ENCODE measurements at places on chromosomes 2 and 18.

- DNase-seq, result no peak
These were observed 6.8 kb downstream of the HS6ST1 start for GRCh38 chr2:128311755-128312341.

GRCh38 chr2:141923657-141924056 is 207.2 kb downstream of the LRP1B start:
- no peak for DNase-seq

GRCh38 chr2:212538305-212539071 is at the start of gene ERBB4:
Gene ERBB4 (minus strand): TSS chr2:212538802. CDS start chr2:212538530, 272 bp downstream.
- DNase-seq, result no peak

DNA sequence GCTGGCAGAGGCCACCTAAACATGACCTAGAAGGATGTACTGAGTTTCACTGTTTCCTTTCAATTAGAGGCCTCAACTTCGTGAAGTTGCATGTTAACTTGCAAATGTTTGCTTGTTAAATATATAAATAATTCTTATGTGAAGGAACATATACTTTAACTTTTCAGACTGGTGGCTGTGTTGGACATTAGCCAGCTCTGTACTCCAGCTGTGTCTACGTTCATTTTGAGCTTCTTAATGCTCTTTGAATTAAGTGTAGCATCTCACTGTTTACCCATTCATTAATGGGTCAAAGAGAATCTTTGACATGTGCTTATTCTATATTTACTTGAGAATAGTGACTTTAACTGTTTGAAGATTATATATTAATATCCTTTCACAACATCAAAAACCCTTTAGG is 823.2 kb upstream of the ID2 start:
- no peak for DNase-seq

DNA sequence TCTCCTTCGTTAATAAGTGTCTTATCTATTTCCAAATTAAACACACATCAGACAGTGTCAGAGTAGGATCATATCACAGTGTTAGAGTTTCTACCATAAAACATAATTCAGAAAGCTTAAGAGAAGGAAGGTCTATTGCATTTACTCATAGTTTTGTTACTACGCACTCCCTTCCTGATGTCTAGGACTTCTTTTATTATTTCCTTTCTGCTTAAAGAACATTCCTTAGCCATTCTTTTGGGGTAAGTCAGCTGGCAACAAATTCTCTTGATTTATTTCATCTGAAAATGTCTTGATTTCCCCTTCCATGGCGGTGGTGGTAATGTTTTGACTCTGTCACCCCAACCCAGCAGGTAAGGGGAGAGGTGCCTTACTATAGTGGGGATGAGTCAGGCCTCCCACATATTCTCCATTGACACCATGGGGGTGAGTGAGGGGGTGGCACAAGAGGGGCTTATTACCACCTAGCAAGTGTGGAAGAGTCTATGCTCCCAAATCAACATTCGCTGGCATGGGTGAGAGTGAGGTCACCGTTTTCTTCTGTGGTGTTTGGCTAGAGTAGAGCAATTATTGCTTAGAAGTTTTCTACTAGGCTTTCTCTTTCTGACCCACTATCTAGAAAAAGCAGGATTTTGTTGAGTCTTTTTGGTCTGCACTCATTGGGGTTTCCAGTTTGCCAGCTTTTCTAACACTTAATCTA is 29.9 kb downstream of the ABCB11 start:
- no peak for DNase-seq

- DNase-seq, result no peak
These were observed 17.8 kb downstream of the DTYMK start for GRCh38 chr2:241668839-241669238.

DNA sequence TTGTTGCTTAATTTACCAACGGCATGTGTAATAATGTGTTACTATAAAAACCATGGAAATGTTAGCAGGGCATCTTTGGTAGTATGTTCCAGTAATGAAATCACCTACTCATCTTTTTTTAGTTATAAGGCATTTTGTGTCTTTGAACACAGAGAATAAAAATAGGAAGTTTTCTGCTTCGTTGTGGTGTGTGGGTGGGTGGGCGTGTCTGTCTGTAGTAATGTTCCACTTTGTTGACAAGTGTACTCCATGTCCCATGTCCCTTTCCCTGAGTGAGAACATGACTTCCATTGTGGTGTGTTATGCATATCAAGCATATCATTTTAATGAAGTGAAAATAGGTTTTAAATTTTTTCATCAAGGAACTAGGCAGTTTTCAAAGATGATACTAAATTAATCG is 149.3 kb downstream of the VWC2L start:
- peak; percentile 22 for DNase-seq

DNA sequence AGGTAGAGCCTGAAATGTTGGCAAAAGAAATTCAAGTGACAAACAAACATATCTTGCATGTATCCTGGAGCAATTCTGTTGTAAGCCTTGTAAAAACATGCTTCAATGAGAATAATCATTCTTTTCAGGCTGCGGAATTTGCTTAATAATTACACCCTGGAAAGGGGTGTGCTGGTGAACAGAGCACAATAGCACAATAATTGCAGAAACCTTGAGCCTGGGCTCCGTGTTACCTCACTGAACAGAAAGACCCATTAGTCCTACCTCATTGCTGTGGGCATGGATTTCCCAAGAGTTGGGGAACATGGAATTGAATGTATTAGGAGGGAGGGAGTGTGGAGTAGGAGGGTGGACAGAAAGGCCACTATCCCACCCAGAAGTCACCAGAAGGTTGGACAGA is 168.0 kb upstream of the ALKAL2 start:
- no peak for DNase-seq

- no peak for DNase-seq
These were observed 305.9 kb upstream of the MEX3C start for GRCh38 chr18:51503351-51503750.

GRCh38 chr18:75047240-75047961 is 161.5 kb downstream of the PTGR3 start:
- no peak for DNase-seq

DNA sequence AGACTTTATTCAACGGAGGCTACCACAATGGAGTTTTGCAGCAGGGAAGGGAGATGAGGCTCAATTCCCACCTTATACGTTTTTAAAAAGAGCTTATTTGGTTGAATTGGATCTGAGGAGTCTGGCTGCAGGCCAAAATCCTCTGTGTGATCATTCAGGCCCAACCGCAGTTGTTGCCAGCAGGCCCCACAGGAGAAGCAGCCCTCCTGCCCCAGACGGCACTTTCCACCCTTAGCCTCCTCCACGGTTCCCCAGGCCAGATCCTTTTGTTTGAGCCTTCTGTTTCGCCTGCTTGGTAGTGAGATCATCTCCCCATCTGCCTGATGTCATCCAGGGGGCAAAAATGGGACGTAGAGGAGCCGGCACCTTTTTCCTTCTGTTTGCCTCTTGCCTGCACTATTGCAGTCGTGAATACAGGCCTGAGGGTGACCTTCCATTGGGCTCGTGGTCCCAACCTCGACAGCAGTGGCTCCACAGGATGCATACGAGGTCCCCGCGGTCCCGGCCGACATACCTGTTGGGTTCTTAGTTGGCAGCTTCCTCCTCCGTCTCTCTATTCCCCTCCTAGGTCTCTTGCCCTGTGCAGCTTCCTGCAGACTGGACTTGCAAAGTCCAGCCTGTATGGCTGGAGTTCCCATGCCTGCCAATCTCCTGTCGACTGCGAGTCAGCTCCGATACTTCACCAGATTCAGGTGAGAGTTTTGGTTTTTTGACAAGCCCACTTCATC is 9.3 kb upstream of the GPR35 start:
- no peak for DNase-seq

GRCh38 chr2:122681626-122682025 is 926.2 kb downstream of the TSN start:
- DNase-seq, result no peak

DNA sequence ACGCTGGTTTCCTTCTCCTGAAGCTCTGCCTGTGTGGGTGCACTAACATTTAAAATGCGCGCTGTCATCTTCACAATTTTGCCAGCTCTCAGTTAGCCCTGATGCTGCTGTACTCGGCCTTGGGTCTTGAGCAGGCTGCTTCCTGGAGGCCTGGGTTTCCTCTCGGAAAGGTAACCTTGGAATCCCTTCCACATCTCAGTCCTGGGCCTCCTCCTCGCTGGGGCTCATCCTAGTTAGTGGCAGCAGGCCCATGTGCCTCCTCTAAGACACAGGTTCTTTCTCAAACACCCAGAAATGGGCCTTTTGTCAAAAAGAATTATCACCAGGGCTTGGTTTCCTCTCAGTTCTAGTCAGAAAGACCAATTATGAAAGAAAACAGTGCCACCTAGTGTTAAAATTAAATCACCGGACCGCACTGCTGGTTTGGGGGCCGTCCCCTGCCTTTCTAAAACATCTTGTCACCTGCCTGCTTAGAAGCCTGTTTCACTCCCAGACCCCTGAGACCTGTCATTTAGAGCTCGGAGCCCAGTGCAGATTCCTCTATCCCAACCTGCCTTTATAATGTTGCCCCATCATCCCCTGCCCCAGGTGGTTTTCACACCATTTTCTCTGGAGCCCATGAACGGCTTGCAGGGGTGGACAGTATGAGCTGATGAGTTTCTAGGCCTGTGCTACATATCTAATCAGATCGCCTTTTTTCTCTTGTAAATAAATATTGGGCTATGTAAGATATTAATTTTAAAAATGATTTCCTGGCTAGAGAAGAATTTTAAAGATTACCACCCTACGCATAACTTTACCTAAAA is 42.4 kb downstream of the HK2 start:
- DNase-seq, result peak; percentile 90

DNA sequence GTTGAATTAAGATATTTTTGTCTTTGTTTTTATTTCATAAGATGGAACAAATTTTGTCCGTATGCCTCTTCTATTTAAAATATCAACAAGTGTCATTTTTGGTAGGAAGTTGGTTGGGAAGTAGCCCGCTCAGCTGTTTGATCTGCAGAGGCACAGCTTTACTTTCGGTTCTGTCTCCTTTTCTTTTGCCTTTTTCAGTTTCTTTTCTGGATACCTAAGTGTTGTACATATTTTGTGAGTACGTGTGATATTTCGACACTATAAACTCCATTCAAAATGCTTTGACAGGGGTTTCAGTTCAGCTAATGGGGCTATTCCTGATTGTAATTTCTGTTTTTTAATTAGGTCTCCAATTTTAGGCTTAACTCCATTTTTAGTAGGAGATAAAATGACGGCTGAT is 1785.0 kb upstream of the LRRTM1 start:
- no peak for DNase-seq

- no peak for DNase-seq
These were observed 10.6 kb downstream of the COL5A2 start for GRCh38 chr2:189168856-189169499.

- no peak for DNase-seq
These were observed 54.5 kb downstream of the SLC39A10 start for GRCh38 chr2:195711478-195711877.

- no peak for DNase-seq
These were observed 440.6 kb upstream of the SLC14A2 start for GRCh38 chr18:45174629-45175136.

DNA sequence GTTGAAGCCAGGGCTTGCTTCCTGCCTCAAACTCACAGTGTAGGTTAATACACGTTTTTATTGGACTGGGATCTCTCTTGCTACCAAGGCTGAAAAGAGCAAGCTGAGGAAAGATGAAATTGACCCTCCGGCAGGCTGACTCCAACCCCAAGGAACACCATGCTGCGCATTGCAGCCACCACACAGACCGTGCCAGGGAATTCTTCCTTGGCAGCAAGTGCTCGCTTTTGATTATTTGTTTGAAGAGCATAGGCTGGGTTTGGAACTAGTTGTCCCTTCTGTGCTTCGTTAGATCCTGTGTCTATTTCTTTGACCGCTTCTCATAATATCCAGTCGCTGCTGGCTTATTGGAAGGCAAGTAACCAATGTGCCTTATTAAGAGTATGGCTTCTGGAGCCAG is 34.4 kb upstream of the DARS1 start:
- DNase-seq, result no peak

- no peak for DNase-seq
These were observed 2.8 kb upstream of the EFR3B start for GRCh38 chr2:25039126-25039525.

DNA sequence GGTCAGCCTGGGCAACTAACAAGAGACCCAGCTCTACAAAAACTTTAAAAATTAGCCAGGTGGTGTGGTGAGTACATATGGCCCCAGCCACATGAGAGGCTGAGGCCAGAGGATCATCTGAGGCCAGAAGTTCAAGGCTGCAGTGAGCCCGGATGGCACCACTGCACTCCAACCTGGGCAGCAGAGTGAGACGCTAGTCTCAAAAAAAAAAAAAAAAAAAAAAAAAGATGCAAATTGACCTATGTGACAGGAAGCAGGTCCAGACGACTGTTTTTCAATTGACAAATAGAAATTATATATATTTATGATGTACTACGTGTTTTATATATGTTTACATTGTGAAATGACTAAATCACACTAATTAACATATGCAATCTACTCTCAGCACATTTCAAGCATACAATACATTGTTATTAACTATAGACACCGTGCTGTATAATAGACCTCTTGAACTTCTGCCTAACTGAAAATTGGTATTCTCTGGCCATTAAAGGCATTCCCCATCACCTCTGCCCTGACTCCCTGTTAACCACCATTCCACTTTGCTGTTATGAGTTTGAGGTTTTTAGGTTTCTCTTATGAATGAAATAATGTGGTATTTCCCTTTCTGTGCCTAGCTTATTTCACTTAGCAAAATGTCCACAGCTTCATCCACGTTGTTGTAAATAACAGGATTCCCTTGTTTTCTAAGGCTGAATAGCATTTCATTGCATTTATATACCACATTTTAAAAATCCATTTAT is 32.4 kb upstream of the MGAT4A start:
- no peak for DNase-seq

DNA sequence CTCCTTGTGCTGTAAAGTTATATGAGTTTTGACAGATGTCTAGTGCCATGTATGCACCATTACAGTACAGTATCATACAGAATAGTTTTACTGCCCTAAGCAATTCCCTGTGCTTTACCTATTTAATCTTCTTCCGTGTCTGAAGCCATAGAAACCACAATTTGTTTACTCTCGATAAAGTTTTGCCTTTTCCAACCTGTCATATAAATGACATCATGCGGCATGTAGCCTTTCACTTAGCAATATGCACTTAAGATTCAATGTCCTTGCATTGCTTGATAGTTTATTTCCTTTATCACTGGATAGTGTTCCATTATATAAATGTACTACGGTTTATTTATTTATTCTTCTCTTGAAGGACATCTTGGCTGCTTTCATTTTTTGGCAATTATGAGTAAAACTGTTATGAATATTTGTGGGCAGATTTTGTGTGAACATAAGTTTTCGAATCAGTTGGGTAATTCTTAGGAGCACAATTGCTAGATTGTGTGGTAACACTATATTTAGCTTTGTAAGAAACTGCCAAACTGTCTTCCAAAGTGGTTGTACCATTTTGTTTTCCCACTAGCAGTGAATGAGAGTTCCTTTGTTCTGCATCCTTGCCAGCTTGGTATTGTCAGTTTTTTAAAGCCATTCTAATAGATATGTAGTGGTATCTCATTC is 136.8 kb upstream of the MAP3K20 start:
- no peak for DNase-seq

GRCh38 chr2:143710196-143710595 is 581.0 kb downstream of the ARHGAP15 start:
- no peak for DNase-seq

- DNase-seq, result peak; percentile 42
These were observed 5.4 kb upstream of the TDRD15 start for GRCh38 chr2:21118302-21118920.

Data from suppressor macrophage (primary cell).